ENCODE measurements at places on chromosomes 11 and 22.
A peak's percentile ranks its signal among the peaks of the same experiment; 100 is the strongest.

DNA sequence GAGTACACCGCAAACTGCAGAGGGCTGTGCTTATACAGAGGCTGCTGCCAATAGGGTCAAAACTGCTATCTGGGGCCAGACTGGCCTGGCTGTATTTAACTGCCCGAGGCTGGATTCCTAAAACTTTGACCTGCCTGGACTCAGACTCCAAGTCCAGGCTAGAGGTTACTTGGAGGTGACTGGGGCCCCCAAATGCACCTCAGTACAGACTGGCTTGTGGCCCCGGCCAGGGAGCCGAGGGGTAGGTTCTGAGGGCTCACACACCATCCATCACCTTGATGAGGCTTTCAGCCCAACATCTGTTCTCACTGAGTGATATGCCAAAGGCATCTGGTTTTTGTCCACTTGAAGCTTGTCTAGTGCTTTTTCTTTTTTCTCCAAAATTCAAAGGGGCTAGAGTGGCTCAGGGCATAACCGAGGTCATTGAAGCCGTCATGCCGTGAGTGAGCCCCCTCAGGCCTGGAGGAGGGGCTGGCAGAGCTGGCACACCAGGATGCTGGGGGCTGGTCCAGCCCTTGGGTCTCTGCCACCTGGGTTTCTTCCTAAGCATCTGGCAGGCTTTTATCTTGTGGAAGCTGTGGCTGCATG, 52.4 kb upstream of the TTLL12 start:
- DNase-seq, result no peak

DNA sequence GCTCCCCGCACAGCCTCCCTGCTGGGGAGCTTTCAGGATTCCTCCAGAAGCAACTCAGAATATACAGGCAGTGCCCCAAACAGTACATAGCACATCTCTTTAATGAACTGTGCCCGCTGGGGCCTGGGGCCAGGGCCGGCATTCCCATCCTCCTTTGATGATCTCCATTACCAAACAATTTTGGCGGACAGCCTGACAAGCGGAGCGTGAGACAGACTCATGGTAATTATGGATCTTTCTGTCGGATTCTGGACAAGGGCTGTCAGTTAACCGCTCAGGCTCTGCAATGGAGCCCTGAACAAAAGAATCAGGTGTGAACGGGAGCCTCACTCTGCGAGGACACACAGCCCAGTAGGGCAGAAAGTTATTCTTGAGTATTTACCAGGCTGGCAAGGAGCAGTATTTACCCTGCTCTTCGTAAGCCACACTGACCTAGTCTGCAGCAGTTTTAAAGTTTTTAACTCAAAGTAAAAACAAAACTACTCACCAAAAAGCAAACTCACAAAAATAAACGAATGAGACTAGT, 174.0 kb downstream of the TBC1D22A start:
- no peak for DNase-seq

- DNase-seq, result peak; percentile 79
Measured at GRCh38 chr11:18775492-18776292, 15.9 kb downstream of the PTPN5 start.

GRCh38 chr11:67301951-67302516, 1.3 kb upstream of the SSH3 start:
- DNase-seq, result no peak

GRCh38 chr11:2742611-2743426, 43.0 kb upstream of the KCNQ1OT1 start:
- DNase-seq, result no peak

GRCh38 chr11:123429913-123430720, at the start of gene GRAMD1B:
Gene GRAMD1B, plus strand, starts transcription at chr11:123430269. Its CDS starts 524 bp downstream, at chr11:123430793.
- peak; percentile 78 for DNase-seq

- DNase-seq, result no peak
Measured at GRCh38 chr22:26395926-26396325, 33.1 kb upstream of the ASPHD2 start.

DNA sequence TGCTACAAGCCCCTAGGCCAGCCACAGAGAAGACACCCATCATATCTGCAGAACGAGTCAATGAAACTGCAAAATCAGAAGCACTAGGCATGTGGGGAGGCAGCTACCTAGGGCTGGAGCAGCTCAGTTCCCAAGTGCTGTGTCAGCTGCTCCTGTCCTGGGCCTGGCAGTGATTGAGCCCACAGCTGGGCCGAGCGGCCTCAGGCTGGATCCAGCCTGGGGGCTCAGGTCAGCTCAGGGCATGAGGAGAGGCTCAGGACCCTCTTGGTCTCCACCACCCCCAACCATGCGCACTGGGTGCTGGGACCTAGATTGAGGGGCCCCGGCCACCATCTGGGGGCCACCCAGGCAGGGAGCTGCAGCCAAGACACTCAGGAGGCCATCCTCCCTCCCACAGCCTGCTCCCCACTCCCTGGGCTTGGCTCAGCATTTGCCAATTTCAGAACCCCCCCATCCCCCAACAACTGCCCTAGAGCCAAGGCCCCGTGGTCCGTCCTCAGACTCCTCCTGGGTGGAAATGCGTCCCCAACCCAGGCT, 2.4 kb upstream of the TNNT3 start:
- DNase-seq, result no peak

- DNase-seq, result no peak
Measured at GRCh38 chr11:126359431-126360048, 4.1 kb downstream of the ST3GAL4 start.

GRCh38 chr11:45391168-45391850, 105.2 kb upstream of the SYT13 start:
- DNase-seq, result no peak

DNA sequence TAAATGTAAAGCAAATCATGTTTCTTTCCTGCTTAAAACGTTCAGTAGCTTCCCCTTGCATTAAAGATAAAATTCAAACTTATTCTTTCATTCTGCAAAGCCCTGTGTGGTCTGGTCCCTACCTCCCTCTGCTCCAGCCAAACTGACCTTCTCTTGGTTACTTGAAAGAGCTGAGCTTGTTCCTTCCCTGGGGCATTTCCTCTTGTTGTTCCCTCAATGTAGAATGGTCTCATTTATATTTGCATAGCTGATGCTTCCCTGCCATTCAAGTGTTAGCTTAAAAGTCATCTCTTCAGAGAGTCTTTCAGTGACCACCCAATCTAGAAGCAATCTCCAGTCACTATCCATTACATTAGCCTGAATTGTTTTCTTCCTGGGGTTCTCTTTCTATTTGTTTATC, 1618.5 kb upstream of the TENM4 start:
- DNase-seq, result no peak

GRCh38 chr11:16982809-16983208, 31.4 kb downstream of the PLEKHA7 start:
- DNase-seq, result no peak

- DNase-seq, result no peak
Measured at GRCh38 chr11:119157063-119157462, 8.2 kb downstream of the ABCG4 start.

GRCh38 chr22:44182588-44183286, 2.0 kb downstream of the PARVG start:
- DNase-seq, result peak; percentile 48

- no peak for DNase-seq
Measured at GRCh38 chr11:47185305-47186075, 744 bp downstream of the PACSIN3 start.

DNA sequence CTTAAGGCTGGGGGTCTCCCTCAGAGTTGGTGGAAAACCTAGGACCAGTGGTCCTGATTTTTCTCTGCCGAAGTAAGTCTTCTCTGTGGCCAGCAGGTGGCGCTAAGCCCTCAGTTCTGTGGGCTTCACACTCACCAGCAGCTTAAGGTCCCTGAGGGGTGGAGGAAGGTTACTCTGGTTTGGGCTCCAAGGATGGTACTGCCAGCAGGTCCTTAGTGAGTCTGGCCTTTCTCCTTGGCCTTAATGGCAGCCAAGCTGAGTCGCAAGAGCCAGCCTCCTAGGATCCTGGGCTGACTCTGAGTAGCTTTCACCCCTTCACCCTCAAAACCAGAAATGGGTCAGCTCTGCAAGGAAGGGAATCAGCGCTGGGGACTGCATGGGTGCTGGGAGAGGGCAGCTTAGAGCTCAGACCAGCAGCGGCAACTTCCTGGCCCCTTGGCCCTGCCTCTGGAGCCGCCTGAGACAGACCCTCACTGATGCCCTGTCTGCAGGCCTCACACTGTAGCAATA, 4.4 kb downstream of the KCNJ11 start:
- DNase-seq, result peak; percentile 60

Data from GM10248 (cell line).